Activated naive CD4-positive, alpha-beta T cell (primary cell): ENCODE measurements at places on chromosomes 2 and 18.

- no peak for DNase-seq
These were observed 7.1 kb downstream of the SULT1C4 start for GRCh38 chr2:108384662-108385393.

- DNase-seq = no peak
These were observed 77.8 kb downstream of the MYO1B start for GRCh38 chr2:191322828-191323506.

GRCh38 chr18:70059684-70060083, 112.0 kb upstream of the CD226 start:
- no peak for DNase-seq

GRCh38 chr2:28678175-28678855, 73.3 kb upstream of the PPP1CB start:
- DNase-seq = no peak

- DNase-seq = no peak
These were observed 593.1 kb downstream of the CBLN2 start for GRCh38 chr18:71951001-71951400.

- no peak for DNase-seq
These were observed 57.1 kb downstream of the PKP4 start for GRCh38 chr2:158513841-158514240.

GRCh38 chr2:234421-234820, 29.4 kb downstream of the SH3YL1 start:
- DNase-seq = no peak
